ENCODE measurements at places on chromosomes 11 and 22. TPM values are rescaled to one million over a fixed set of nuclear protein-coding genes. Genes with fewer than 3 reads are reported as not detected.
A peak's percentile ranks its signal among the peaks of the same experiment; 100 is the strongest.

PANX3 gene
- not detected for total RNA-seq

C11orf42 gene
- not detected for total RNA-seq

BLID gene
- total RNA-seq: not detected

LAYN gene
- 4.0 TPM for total RNA-seq

CTSW gene
- 7.9 TPM for total RNA-seq

CCDC73 gene
- total RNA-seq: not detected

SCGB2A2 gene
- total RNA-seq: not detected

TRIM51 gene
- total RNA-seq: not detected

DNAJB13 gene
- total RNA-seq: not detected

TRPC6 gene
- total RNA-seq: 0.30 TPM

CSNK2A3 gene
- total RNA-seq: 0.57 TPM

OR8D4 gene
- not detected for total RNA-seq

MS4A18 gene
- not detected for total RNA-seq

OR52E5 gene
- total RNA-seq: not detected

DNA sequence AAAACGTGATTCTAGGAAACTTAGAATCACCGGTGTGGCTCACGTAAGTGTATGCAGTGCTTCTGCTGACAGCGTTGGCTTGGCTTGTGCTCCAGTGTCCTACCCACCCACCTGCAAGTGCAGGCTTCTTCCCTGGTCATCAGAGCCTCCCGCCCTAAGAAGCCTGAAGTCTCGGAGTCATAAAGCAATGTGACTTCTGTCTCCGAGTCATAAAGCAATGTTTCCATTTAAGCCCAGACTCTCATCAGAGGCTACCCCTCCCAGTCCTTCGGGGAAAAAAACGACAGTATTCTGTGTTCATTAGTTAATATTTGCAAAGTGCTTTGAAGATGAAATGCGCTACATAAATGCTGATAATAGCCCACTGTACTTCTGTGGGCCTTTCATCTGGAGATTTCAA, 293.8 kb downstream of the OPCML start:
- no peak overlapping the region for H3K4me3 ChIP-seq
- DNase-seq: no peak
- no peaks in the 10 kb centered on the region for H3K4me1 ChIP-seq
- no peaks in the 10 kb centered on the region for H3K36me3 ChIP-seq

DNA sequence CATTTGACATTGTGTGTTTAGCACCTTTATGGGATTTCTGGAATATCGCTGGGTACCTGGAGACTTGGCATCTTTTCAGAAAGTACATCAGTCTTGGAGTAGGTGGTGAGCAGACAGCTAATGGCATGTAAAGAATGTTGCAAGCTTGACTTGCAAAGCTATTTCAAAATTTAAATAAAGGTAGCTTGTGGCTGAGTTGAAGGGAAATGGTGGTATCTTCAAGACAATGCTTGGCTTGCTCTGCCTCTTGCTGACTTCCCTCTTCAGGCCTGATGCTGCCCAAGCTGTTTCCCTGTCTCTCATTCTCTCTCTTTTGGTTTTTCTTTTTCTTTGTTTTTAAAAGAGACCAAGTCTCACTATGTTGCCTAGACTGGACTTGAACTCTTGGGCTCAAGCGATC, 13.2 kb downstream of the ZNRF3 start:
- no peak overlapping the region for H3K27ac ChIP-seq
- no peak for DNase-seq
- no peak overlapping the region for H3K4me3 ChIP-seq
- peaks cover 17% of the 10 kb centered on the region for H3K4me1 ChIP-seq
- H3K27me3 ChIP-seq: no peaks in the 10 kb centered on the region

- peak overlapping the region; percentile 81 for H3K27ac ChIP-seq
- H3K36me3 ChIP-seq: no peaks in the 10 kb centered on the region
- H3K4me1 ChIP-seq: peaks cover 14% of the 10 kb centered on the region
- no peaks in the 10 kb centered on the region for H3K27me3 ChIP-seq
Observed at GRCh38 chr11:130068986-130069658, 572 bp upstream of the APLP2 start.

- H3K4me3 ChIP-seq: no peak overlapping the region
- H3K4me1 ChIP-seq: no peaks in the 10 kb centered on the region
- no peak for DNase-seq
- H3K36me3 ChIP-seq: no peaks in the 10 kb centered on the region
Observed at GRCh38 chr22:48588151-48588877, 1239.4 kb downstream of the BRD1 start.

DNA sequence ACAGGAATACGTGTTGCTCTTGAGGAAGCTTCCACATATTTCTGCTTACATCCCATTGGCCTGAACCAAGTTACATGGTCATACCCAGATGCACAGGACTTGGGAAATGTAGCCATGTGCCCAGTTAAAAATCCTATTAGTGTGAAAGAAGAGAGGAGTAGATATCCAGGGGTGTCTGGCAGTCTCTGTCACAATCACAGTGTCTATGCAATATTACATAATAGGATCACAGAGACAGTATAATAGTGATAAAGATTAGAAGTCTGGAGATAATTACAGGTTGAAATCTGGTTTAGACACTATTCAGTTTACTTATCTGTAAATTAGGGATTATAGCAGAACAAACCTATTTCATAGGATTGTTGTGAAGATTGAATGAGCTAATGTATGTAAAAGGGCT, 62.6 kb upstream of the SLC6A5 start:
- H3K36me3 ChIP-seq: no peaks in the 10 kb centered on the region
- H3K27ac ChIP-seq: no peak overlapping the region
- H3K27me3 ChIP-seq: no peaks in the 10 kb centered on the region
- H3K4me3 ChIP-seq: no peak overlapping the region
- DNase-seq: no peak
- no peaks in the 10 kb centered on the region for H3K4me1 ChIP-seq

- peaks cover 9% of the 10 kb centered on the region for H3K36me3 ChIP-seq
- H3K27me3 ChIP-seq: no peaks in the 10 kb centered on the region
- peak overlapping the region; percentile 68 for H3K27ac ChIP-seq
- no peak overlapping the region for H3K4me3 ChIP-seq
Observed at GRCh38 chr11:64848826-64849597, 4.6 kb upstream of the CDC42BPG start.

- DNase-seq: no peak
- peaks cover 80% of the 10 kb centered on the region for H3K36me3 ChIP-seq
- H3K27me3 ChIP-seq: no peaks in the 10 kb centered on the region
- H3K4me3 ChIP-seq: no peak overlapping the region
- H3K4me1 ChIP-seq: no peaks in the 10 kb centered on the region
Observed at GRCh38 chr11:27372164-27372563, 9.1 kb upstream of the CCDC34 start.

GRCh38 chr22:47069270-47069669, 306.8 kb downstream of the TBC1D22A start:
- H3K4me3 ChIP-seq: no peak overlapping the region
- H3K4me1 ChIP-seq: no peaks in the 10 kb centered on the region
- peaks cover 5% of the 10 kb centered on the region for H3K36me3 ChIP-seq
- no peak for DNase-seq

GRCh38 chr11:85751724-85752123, 59.2 kb downstream of the SYTL2 start:
- H3K27ac ChIP-seq: no peak overlapping the region
- H3K4me1 ChIP-seq: no peaks in the 10 kb centered on the region
- no peak overlapping the region for H3K4me3 ChIP-seq
- H3K36me3 ChIP-seq: no peaks in the 10 kb centered on the region
- no peaks in the 10 kb centered on the region for H3K27me3 ChIP-seq

DNA sequence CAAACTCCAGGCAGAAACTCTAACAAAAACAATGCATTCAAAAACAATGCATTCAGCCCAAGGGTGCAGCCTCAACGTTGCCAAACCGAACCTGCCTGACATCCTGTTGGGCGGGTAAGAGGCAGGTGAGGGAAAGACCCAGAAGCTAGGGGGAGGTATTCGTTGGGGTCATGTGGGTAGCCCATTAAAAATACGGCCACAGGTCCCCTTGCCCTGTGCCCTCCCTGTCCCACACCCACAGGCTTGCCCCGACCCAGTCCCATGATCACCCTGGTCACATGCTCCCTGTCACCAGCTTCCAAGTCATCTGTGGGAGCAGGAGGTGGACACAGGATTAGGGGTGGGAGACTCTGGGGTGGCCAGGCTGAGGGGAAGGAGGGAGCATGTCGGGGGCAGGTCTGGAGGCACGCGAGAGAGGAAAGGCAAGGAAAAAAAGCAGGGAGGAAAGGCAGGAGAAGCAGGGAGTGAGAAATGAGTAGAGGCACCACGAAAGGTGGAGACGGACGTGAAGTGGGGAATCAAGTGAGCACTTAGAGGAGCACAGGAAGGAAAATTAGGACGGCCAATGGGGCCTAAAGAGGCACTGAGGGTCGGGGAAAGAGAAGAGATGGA, 683 bp downstream of the PLA2G6 start:
- H3K4me1 ChIP-seq: peaks cover 33% of the 10 kb centered on the region
- peak overlapping the region; percentile 68 for H3K4me3 ChIP-seq
- H3K27me3 ChIP-seq: no peaks in the 10 kb centered on the region
- H3K27ac ChIP-seq: peak overlapping the region; percentile 95
- no peak for DNase-seq
- no peaks in the 10 kb centered on the region for H3K36me3 ChIP-seq

DNA sequence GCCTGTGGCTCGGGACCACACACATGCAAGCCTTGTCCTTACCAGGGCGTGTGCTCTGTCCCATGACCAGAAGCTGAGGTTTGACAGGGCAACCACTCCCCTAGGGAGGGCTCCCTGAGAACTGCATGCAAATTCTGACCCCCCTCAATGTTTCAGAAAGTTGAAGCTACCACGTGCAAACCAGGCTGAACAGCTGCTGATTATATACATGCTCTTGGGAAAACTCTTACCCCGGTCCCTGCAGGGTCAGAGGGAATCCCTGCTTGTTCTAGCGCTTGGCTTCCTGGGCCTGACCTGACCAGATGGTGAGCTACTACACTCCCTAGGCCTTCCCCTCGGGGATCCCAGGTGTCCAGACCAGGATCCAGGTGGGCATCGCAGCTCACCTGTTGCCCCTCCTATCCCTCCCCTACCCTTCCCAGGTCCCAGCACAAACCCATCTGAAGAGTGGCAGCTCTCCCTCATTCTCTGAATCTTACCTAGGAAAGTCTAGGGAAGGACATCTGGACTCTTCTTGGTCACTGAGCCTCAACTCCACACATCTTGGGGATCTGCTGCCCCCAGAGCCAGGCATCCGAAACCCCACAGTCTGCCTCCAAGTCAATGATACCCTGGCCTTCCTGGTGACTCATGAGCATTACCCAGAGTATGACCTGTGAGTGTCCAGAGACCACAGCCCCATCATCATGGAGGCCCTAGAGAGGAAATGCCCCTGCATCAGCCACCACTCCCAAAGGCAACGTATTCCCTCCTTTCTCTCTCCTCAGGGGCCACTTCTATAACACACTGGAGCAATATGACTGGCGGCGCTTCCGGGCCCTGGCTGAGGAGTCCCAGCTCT, 61.5 kb downstream of the BTG4 start:
- no peaks in the 10 kb centered on the region for H3K4me1 ChIP-seq
- no peak overlapping the region for H3K27ac ChIP-seq
- no peak overlapping the region for H3K4me3 ChIP-seq
- no peaks in the 10 kb centered on the region for H3K27me3 ChIP-seq

GRCh38 chr22:18060646-18061620, 16.9 kb upstream of the PEX26 start:
- DNase-seq: no peak
- no peaks in the 10 kb centered on the region for H3K27me3 ChIP-seq
- no peaks in the 10 kb centered on the region for H3K36me3 ChIP-seq
- H3K4me1 ChIP-seq: peaks cover 49% of the 10 kb centered on the region
- no peak overlapping the region for H3K27ac ChIP-seq

GRCh38 chr11:88402784-88403183, 65.2 kb upstream of the CTSC start:
- no peak overlapping the region for H3K4me3 ChIP-seq
- DNase-seq: no peak
- no peaks in the 10 kb centered on the region for H3K4me1 ChIP-seq
- no peaks in the 10 kb centered on the region for H3K36me3 ChIP-seq
- no peaks in the 10 kb centered on the region for H3K27me3 ChIP-seq

DNA sequence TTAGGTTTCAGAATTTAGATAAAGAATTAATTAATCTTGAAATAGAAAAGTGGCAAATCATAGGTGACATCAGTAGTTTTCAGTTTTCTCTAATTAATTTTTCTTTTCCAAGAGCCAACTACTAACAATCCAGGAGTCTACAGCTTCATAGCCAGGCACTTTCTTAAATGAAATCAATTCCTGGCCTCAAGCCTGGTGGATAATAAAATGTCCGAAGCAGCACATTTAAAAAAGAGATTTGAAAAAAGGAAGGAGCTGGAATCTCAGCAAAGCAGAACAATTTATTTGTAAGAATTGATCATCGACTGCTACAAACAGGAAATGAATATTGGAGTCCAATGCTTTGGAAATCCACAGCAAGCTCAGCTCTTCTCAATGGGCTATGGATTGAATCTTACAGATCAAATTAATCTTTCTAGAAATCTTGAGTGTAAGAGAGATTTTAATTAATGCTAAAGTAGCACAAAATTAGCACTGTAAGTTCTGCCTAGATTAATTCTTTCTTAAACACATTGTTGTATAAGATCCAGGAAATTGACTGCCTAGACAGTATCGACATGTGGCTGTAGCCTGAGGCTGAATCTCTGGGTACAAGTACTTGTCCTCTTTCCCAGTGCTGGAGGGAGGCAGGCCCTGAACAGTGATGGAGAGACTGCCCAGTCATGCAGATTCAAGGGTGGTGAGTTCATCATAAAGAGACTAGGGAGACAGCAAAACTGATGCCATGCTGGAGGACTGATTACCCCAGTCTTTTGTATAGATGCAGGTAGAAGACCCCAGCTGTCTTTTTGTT, 167.8 kb upstream of the POU2AF2 start:
- no peaks in the 10 kb centered on the region for H3K4me1 ChIP-seq
- H3K36me3 ChIP-seq: no peaks in the 10 kb centered on the region
- H3K4me3 ChIP-seq: no peak overlapping the region
- H3K27ac ChIP-seq: no peak overlapping the region
- no peak for DNase-seq

DNA sequence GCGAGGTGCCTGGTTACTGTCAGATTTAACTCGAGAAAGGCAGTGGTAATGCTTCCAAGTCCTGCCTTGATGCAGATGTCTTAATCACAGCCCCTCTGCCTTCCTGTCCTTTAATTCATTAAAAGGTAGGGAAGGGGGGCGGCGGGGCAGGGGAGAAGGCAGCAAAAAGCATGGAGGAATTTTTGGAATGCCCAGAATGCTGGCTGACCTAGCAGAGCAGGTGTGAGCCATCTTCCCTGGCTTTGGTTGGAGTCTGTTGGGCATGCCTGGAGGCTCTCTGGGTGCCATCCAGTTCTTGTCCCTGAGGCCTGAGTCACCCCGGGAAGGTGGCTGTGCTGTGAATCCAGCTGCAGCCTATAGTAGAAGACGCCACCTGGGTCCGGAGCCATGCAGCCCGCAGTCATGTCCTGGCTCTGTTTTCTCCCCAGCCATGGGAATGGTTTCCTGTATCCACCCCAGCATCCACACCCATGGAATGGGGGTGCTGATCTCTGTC, 15.6 kb downstream of the KIAA1671 start:
- H3K36me3 ChIP-seq: no peaks in the 10 kb centered on the region
- no peak overlapping the region for H3K4me3 ChIP-seq
- DNase-seq: no peak
- peaks cover 82% of the 10 kb centered on the region for H3K4me1 ChIP-seq
- peak overlapping the region; percentile 79 for H3K27ac ChIP-seq

GRCh38 chr11:58659910-58660570, 37.6 kb downstream of the CNTF start:
- no peak overlapping the region for H3K4me3 ChIP-seq
- no peak overlapping the region for H3K27ac ChIP-seq
- peaks cover 25% of the 10 kb centered on the region for H3K27me3 ChIP-seq
- no peaks in the 10 kb centered on the region for H3K4me1 ChIP-seq
- DNase-seq: no peak

GRCh38 chr11:134034496-134035381, 34.1 kb upstream of the JAM3 start:
- H3K27me3 ChIP-seq: no peaks in the 10 kb centered on the region
- peaks cover 48% of the 10 kb centered on the region for H3K4me1 ChIP-seq
- no peak overlapping the region for H3K4me3 ChIP-seq
- H3K27ac ChIP-seq: peak overlapping the region; percentile 75
